Nucleus accumbens (tissue), 56 donors: ENCODE measurements at places on chromosomes 1 and 21.

DNA sequence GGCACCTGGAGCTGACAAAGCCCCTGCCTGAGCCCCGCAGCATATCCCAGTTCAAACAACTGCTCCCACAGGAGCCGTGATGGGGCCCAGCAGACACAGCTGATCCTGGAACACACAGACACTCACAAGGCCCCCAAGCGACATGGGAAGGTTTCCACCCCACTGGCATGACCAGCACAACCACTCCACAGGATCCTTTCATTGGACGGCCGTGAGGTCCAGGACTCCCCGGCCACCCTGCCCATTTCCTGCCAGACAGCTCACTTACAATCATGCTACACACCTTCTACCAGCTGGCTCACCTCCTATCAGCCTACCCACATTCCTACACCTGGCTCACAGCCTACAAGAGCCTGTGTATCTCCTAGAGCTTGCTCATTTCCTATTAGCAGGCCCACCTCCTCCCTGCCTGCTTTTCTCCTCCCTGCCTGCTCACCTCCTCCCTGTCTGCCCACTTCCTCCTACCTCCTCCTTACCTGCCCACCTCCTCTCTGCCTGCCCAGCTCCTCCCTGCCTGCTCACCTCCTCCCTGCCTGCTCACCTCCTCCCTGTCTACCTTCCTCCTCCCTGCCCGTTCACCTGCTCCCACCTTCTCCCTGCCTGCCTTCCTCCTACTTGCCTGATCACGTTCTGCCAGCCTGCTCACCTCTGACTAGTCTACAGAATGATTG, 73.9 kb downstream of the MATN1 start:
- no peak for DNase-seq

DNA sequence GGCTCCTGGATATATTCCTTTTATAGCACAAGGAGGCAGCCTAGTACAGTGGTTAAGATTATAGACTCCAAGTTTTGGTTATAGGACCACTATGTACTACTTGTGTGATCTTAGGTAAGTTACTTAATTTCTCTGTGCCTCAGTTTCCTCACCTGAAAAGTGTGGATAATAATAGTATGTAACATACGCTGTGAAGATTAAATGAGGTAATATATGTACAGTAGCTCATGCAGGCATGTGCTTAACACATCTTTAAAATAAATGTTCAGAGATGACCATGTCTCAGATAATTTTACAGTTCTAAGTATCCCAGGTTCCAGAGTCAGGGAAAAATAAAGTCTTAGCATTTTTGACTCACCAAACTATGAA, 55.7 kb upstream of the TRABD2B start:
- no peak for DNase-seq

DNA sequence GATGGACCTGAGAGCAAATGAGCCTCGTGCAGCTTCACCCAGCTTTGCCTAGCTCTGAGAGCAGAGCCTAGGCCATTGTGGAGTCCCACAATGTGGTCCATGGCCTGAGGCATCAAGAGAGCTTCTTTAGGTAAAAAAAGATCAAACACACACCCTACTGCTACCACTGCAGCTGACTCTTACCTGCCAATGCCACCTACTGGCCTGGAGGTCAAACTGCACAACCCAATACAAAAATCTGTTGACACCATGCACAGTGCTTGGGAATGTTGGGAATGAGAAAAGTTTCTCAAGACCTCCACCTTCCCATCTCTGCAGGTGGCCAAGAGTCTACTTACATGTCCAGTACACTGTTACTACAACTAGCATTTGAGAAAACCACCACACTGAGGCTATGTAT, 60.6 kb downstream of the UCHL5 start:
- DNase-seq, result no peak

GRCh38 chr1:115648717-115649691, 7.2 kb downstream of the VANGL1 start:
- no peak for DNase-seq

DNA sequence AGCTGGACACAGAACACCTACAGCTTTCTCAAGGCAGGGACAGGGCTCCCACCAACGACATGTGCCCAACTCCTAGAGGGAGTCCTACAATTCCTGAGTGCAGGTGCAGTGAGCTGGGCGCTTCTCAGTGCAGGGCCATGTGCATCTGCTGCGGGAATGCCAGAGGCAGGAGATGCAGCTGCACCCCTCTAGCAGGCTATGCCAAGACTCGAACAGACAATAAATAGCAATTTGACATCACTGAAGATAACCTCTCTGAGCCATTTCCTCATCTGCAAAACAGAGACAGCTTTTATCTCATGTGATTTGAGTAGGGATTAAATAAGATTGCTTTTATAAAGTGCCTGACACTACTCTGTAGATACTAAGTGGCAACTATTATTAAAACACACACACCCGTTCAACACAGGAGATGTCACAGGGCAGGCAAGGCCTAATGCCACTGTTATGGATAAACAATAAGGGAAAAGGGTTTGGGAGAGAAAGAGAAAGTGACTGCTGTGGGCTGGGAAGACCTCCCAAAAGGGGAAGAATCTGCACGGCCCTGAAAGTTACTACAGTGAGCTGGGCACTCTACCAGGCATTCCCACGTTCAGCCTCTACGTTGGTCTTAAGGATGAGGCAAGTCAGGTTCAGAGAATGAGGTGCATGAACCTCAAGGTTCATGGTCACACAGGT, 5.7 kb downstream of the SLC9A1 start:
- no peak for DNase-seq
